ENCODE measurements at places on chromosomes 1 and 21.

GRCh38 chr1:65174585-65174984, 26.6 kb downstream of the AK4 start:
- peak; percentile 29 for DNase-seq

DNA sequence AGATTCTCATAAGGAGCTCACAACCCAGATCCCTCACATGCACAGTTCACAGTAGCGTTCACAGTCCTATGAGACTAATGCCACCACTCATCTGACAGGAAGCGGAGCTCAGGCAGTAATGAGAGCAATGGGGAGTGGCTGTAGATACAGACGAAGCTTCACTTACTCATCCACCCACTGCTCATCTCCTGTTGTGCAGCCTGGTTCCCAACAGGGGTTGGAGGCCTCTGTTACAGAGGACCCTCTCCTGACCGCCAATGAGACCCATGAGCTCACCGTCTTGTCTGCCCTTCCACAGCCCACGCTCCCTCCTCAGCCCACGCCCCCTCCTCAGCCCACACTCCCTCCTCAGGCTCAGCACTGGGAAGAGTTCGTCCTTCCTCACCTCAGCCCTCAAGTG, 39.6 kb downstream of the RSPH1 start:
- DNase-seq: no peak

DNA sequence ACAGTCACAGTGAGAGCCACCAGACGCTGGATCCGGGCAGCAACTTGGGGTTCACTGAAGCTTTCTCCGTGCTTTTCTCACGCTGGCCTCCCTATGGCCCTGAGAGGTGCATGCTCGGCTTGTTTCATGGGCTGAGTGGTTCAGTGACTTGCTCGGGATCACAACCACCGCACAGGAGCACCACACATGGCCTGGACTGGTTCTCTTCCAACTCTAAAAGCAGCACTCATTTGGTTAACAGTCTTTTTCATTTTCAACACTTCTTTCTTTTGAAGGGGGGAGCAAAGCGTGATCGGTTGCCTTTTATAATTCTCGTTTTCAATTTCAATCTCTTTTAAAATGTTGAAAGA, 26.2 kb downstream of the UBIAD1 start:
- no peak for DNase-seq

DNA sequence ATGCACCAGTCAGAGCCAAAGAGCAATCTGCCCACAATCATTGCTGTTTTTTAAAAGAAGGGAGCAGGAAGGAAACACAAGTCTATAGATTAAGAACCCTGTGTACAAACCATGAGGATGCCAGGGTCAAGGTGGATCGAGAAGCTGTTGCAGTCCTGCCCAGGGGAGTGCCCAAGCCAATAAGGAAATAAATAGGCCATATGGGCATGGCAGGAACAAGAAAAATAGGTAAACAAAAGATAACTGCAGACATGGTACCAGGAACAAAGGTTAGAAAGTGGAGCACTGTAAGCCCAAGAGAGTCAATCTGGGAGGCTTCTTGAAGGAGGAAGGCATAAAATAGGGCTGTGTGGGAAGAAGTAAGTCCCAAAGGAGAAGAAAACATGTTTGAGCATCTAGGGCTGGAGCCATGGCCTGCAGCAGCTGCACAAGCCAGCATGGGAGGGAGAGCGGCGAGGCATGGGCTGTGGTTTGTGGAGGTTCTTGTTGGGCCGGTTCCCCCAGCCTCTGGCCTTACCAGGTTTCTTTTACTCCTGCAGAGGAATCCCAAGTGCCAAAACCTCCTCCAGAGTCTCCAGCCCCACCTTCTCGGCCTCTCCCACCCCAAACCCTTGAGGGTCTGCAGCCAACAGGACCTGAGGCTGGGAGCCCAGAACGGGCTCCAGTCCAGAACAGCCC, 13.6 kb downstream of the INAVA start:
- no peak for DNase-seq

- DNase-seq: no peak
Measured at GRCh38 chr1:106061586-106062495, 994.6 kb upstream of the PRMT6 start.

DNA sequence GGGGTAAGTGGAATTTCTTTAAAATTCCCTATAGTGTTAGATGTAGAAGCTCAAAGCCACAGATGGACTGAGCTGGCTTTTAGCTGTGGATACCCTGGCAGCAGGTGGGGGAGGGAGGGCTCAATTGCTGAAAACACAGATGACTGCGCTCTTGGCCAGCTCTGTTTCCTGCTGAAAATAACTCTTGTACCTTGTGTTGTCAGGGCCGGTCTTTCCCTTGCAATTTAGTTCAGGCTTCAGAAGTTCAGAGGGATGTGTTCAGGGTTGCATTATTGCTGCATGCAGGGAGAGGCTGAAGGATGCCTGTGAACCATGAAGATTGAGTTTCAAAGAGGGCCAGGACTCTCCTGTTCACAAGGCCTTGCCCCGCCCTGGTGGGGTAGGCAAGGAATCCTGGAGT, 58.1 kb upstream of the GCLM start:
- no peak for DNase-seq

- DNase-seq: no peak
Measured at GRCh38 chr1:169325117-169325516, 42.5 kb downstream of the NME7 start.

GRCh38 chr1:199907361-199907760, 120.1 kb upstream of the NR5A2 start:
- no peak for DNase-seq

DNA sequence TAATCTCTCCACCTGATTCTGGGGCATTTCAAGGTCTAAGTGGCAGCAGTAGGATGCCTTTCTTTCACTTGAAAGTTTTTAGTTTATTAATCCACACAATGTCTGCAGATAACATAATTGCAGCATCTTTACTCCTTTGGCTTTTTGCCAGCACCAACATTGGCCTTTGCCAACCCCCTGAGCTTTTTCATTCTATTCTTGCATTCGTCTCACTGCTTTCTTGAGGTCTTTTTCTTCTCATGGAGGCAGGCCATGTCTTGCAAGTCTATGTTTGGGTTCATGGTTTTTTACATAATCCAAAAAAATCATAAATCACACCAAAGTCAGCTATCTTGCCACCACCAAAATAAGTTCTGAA, 30.4 kb upstream of the COG2 start:
- DNase-seq: no peak

GRCh38 chr1:182122256-182122912, 60.9 kb upstream of the ZNF648 start:
- no peak for DNase-seq

DNA sequence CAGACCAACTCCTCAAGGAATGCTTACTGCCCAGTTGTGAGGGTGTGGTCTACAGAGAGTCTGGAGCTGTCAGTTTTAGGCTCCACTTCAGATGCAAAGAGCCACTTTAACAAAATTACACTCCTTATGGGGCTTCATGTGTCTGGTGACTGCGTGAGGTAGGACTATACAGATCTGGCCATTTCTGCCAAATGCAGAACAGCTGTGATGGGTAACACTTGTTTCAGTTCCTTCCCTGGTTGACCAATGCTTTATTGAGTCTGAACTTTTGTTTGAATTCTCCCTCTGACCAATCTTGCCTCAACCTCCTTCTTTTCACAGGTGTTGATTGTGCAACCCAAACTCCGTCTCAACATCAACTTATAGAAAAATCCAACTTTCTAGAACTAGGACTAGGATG, 181.2 kb downstream of the OMA1 start:
- no peak for DNase-seq

GRCh38 chr1:17281775-17282181, 26.2 kb upstream of the PADI4 start:
- DNase-seq: no peak

- DNase-seq: peak; percentile 70
Measured at GRCh38 chr1:88998716-88999115, 6.3 kb upstream of the KYAT3 start.

DNA sequence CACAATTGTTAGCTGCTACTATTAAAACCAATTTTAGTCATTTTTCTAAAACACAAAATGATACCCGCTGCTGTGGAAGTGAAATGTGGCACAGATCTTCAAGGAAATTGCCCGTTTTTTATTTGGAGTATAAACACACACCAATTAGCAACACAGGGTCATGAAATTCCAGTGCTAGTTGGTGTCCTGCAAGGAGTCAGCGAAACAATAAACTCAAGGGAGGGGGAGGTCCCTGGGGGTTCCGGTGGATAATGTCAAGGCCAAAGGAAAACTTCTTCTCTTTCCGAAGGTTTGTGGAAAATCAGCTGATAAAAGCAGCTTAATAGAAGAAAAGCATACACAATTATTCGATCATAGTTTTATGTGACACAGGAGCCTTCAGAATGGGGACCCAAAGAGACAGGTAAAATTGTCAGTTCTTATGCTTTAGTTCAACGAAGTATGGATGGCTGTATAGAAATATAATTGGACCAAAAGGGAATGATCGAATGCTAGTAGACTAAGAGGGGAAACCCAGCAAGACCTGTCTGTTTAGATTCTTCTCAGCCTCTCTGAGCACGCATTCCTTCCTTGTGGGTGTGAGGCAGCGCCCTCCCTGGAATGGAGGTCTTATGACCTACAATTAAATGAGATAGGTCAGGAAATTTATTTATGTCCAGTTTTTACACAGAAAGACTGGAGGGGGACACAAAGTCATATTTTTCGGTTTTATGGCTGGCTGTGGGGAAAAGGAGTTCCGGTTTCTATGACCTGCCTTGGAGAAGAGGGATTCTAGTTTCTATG, 65.9 kb downstream of the KCNK1 start:
- no peak for DNase-seq

DNA sequence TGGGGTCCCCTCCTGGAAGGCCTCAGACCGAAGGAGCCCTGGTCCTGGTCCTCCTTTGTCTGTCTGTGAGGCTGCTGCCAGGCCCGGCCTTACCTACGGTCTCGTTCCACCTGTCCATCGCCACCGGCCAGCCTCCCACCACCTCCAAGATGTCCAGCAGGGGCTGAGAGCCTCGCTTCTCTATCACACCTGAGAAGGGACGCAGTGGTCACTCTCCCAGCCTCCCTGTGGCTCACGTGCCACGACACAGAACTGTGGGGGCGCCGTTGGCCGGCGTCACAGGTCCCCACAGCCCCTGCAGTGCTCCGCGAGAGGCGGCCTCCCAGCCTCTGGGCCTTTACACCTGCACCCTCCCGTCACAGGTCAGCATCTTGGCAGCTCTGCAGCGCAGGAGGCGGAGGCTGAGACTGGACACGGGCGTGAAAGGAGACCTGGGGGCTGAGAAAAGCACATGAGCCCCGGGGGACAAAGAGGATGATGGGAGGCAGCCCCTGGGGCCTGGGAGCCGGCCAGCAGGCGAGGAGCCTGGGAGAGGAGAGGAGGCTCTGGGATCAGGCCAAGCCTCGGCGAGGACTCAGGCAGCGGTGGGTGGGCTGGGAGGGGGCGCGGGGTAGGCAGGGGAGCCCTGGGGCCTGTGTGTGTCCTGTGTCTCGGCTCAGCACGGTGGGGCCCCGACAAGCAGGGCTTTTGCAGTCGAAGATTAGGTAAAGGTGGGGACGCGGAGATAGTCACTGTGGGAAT, 20.5 kb downstream of the PRXL2B start:
- no peak for DNase-seq

- DNase-seq: no peak
Measured at GRCh38 chr1:97989094-97989680, 68.4 kb upstream of the DPYD start.

DNA sequence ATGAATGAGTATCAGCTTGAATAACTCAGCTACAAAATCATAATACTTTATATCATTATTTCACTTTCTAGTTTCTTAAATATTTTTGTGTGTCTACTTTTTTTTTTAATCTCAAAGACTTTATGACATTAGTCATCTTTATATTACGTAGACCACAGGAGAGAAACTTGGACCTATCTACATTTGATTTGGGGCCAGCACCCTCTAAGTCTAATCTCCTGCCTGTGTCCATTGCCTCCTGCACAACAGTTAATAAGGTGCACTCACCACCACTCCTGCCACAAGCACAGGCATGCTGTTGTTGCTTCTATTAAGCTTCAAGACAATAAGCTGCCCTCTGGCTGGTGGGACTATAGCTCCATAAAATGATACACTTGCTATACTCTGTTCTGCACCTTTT, 70.4 kb downstream of the DIRAS3 start:
- no peak for DNase-seq

GRCh38 chr1:230661976-230662375, 19.7 kb downstream of the COG2 start:
- no peak for DNase-seq

GRCh38 chr1:228935855-228936727, 200.8 kb downstream of the RHOU start:
- no peak for DNase-seq
